ENCODE measurements at places on chromosomes 7 and 10.

DNA sequence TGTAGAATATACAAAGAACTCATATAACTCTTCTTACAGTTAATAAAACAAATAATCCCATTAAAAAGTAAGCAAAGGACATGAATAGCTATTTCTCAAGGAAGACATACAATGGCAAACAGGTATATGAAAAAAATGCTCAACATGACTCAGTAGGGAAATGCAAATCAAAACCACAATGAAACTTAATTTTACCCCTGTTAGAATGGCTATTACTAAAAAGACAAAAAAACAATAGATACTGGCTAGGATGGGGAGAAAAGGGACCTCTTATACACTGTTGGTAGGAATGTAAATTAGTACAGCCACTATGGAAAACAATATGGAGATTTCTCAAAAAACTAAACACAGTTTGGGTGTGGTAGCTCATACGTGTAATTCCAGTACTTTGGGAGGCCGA, 37.8 kb downstream of the HERPUD2 start:
- DNase-seq: no peak

DNA sequence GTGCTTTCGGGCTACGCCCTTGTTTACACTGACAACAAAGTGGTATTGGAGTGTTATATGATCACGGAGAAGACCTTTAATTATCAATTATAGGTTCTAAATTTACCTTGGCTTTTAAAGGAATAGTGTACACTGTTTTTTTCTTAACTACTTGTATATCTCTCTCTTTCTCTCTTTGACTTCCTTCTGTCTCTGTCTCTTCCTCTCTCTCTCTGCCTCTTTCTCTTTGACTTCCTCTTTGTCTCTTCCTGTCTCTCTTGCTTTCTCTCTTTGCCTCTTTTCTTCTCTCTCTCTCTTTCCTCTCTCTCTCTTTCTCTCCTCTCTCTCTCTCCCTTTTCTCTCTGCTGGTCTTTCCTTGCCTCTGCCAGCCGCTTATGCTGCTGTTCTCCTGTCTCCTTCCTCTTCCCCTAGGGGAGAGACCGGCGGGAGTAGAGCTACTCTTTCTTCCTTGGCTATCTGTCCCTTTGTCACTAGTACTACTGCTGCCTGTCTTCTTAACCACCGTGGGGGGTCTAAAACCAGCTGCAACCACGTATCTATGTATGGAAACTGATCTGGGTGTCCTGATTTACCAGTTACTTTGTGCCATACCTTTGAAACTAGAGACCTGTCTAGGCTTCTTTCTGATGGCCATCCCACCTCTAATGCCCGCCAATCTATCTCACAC, 36.9 kb upstream of the GSDME start:
- DNase-seq: no peak

DNA sequence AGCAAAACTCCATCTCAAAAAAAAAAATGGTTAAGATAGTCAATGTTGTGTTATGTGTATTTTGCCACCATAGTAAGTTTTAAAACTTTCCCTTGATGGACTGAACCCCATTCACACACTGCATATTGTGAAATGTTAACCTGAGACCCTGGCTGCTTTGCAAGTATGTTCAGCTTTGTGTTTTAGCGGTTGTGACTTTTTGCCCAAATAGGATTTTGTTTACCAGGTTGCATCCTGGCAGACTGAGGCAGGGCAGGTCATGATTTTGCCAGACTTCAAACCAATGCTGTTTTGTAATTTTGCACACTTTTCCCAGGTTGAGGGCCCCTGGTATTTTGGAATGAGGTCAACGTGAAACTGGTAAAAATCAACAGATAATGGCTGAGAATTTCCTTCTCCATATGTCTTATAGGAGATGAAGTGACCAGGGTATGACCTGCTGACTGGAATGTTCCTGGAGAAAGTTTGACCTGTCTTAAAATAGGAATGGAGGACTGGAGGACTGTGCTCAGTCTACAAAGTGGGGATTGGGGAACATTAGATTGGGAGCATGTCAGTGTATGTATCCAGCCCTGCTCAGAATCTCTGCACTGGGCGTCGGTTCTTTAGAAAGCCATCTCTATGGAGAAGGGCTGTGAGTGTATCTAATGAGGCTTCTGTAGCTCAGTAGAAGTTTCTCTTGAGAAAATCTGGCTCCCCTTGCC, 76.2 kb downstream of the LRGUK start:
- DNase-seq: no peak

DNA sequence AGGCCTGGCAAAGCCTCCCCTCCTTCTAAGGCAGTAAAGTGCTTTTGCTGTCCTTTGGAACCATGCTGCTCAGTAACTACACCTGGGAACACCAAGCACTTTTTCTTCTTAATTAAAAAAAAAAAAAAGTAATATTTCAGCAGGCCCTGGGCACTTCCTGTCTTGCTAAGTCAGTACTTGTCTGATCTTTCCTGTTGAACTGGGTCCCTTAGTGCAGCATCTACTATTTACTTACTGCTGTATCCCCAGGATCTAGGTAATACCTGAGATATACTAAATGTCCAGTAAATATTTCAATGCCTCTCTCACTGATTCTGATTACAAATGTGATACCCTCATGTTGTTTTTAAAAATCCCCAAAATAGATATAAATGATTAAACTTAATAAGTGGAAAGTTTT, 77.4 kb downstream of the PPP1R3C start:
- no peak for DNase-seq

DNA sequence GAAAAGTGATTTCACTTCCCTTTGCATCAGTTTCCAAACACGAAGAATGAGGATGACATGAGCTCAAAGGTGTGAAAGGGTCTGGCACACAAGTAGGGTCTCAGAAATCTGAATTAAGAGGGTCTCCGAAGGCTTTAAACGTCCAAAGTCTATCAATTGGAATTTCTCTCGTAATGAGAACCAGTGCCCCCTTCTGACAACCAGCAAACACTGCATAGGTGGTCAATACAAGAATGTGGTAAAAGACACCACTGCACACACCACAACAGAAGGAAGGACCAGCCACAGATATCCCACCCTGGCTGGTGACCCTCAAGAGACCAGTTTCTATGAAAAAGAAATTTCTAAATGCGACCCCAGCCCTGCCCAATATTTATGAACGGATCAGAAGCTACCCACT, 78.1 kb downstream of the CALN1 start:
- DNase-seq: no peak

DNA sequence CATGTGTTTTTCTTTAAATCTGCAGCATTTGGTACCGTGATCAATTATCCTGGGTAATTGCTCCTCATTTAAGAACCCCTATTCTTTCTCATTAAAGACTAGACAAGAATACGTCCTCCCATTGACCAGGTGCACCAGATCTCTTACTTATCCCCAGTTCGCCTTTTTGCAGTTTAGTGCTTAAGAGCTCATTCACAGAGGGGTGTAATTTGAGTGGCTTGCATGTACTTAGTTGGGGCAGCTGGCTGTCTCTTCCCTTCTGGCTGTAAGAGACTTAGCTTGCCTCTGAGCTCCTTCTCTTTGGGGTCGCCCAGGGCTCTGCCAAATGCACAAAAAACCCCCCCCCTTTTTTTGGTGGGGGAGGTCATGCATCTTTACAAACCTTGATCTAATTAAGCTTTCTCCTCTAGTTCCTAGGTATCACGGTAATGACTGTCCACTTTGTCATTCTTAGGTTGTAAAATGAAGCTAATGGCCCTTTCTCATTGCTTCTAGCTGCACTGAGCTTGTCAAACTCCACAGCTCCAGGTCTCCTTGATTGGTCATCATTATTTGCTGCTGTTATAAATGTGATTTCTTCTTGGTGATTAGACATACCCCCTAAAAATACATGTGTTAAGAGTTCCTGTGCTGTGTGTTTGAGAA, 26.3 kb downstream of the GAD2 start:
- no peak for DNase-seq

- DNase-seq: no peak
Observed at GRCh38 chr7:151213826-151214225, 3.5 kb upstream of the H2BK1 start.

- DNase-seq: no peak
Observed at GRCh38 chr7:68309271-68309670, 1289.0 kb upstream of the AUTS2 start.

DNA sequence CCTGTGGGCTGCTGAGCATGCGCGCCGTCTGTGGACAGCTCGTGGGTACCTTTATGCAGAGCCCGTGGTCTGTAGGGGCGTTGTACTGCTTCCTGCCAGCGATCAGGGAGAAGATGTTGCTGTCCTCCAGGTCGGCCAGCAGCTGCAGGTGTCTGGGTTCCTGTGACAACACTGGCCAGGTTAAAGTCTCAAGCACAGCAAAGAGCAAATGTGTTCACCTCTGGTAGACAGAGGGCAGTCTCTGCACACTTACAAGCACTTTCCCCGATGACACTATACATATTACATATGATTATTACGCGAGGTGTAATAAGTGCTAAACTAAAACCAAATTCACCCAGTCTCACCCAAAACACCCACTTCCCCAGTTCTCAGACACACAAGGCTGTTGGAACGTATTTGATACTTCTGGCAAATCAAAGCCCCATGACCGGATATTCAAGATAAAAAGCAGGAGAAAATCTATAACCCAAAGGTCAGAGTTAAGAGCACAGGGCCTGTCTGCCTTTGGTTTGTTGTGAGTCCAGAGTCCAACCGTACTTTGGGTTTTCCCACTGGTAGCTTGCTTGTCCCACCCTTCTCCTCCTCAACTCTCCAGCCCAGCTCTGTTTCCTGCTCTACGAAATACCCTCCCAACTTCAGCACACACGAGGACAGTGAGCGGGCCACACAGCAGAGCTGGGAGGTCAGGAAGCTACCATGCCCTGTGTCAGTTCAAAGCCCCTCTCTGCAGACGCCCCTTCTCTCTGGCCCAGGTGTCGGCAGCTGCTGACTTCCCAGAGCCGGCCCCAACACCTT, 49.7 kb upstream of the DDC start:
- DNase-seq: no peak

- no peak for DNase-seq
Observed at GRCh38 chr10:60480865-60481563, 91.3 kb upstream of the ANK3 start.

DNA sequence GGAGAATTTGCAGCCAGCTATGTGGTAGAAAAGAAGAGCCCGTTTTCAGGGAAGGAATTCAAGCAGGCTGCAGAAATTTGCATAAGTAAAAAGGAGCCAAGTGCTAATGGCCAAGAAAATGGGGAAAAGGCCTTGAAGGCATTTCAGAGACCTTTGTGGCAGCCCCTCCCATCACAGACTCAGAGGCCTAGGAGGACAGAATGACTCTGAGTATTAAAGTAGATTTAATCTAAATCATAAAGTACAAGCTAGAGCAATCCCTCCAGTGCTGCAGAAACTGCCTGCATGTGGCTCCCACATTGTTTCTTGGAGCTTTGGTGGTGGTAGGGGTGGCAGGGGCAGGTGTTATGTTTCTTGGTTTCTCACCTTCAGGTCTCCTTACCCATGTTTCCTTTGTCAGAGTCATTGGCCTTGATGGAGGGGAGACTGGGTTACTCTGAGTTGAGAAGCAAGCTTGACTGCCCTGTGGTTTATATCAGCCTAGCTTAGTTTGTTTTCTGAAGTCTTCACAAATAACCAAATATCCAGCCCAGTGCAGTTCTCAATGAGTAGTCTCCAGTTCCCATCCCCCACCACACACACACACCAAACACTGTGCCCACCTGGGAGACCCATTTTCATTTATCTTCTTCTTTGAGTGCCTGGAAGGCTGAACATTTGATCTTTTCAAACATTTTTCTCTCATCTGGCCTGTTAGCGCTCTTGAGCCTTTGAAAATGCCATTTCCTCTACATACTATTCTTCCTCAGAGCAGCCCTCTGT, 34.5 kb downstream of the ITPRIP start:
- no peak for DNase-seq

- DNase-seq: no peak
Observed at GRCh38 chr7:44348300-44348699, 22.9 kb upstream of the CAMK2B start.

DNA sequence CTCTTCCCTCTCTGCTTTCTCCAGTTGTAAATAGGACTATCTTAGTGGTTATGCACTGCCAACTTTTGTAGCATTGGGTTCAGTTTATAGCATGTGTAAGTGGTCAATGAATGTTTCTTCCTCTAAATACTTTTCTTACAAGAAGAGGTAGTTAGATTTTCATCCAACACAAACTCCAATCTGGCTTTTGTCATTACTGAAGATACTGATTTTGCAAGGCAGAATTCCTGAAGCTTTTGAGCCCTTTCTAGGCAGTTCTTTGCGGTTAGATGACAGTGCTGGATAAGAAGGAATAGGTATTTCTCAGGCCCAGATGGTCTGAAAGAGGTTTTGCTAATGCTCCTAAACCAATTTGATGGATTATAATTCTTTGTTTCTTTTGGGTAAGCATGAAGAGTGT, 60.5 kb downstream of the BICC1 start:
- no peak for DNase-seq
